ENCODE measurements at places on chromosomes 2 and 18. TPM values are rescaled to one million over a fixed set of nuclear protein-coding genes. Genes with fewer than 3 reads are reported as not detected.

- DNase-seq: no peak
Observed at GRCh38 chr2:134078354-134078753, 175.5 kb upstream of the MGAT5 start.

DNA sequence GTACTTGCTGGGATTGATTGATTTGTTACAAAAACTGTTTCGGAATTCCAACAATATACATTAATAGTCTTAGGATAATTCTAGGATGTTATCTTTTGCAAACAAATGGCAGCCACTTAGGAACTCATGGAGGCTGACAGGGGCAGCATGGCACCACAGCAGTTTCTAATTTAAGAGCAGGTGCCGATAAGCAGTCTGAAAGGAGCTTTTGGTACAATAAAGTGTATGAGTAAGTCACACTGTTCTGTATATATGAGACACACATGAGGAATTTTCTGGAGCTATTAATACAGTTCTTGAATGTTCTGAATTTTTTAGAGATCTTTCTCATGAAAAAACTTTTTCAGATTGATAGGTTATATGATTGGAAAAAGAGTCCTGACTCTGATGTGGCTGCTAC is 52.2 kb downstream of the EIF5B start:
- DNase-seq: no peak

- DNase-seq: peak; percentile 79
Observed at GRCh38 chr2:25664183-25664964, 9.0 kb downstream of the DTNB start.

- no peak for DNase-seq
Observed at GRCh38 chr18:56118422-56118821, 520.0 kb downstream of the TXNL1 start.

APLF gene
- 4.1 TPM for total RNA-seq

Measured in adrenal gland (tissue), 19 donors.